ENCODE measurements at places on chromosomes 5 and 9.

- no peak for DNase-seq
Observed at GRCh38 chr5:105868038-105868780, 1802.5 kb downstream of the EFNA5 start.

DNA sequence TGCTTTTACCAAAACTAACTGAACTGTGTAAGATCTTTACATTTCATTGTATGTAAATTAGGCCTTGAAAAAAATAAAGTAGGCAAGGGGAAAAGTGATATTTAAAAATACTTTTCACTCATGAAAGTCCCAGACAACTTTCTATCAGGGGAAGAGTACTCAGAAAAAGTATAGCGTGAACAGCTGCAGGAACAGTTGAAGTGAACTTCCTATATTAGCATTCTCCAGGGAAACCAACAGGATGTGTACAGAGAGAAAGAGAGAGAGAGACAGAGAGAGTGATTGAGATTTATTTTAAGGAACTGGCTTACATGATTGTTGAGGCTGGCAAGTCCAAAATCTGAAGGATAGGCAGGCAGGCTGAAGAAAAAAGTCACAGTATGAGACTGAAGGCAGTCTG lies 42.0 kb downstream of the ERMP1 start:
- no peak for DNase-seq

DNA sequence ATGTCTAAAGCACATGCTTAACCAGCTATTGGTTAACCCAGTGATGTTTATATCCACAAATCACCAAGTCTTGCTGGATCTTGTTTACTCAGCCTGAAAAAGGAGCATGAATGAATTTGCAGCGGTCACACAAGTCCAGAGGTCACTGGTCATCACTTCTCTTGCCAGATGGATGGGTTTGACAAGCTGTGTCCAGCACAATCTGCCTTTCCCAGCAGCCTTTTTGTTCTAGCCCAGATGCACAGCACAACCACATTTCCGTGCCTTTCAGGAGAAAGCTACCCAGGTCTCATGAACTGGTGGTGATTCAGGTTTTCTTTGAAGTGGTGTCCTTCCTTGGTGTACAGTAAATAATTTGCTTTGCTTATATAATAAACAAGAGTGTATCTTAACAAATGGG lies 32.1 kb downstream of the TMEM252 start:
- no peak for DNase-seq

DNA sequence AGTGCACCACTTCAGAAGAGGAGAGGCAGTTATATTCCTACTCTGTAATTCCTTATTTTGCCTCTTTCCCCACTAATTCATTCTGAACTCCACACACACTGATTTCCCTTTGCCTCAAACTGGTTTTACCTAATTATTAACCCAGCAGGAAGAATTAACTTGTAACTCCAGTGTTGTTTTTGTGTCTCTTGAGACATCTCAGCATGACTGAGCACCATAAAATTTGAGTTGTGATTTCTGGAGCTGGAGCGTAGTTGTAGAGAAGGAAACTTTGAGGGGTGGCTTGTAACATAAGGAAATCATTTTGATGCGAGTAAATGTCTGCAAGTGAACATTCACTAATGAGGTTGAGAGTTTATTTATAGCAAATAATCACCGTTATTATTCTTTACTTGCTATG lies 265.2 kb downstream of the TMEM38B start:
- no peak for DNase-seq

GRCh38 chr5:112931473-112931872 lies 9.4 kb upstream of the REEP5 start:
- no peak for DNase-seq

DNA sequence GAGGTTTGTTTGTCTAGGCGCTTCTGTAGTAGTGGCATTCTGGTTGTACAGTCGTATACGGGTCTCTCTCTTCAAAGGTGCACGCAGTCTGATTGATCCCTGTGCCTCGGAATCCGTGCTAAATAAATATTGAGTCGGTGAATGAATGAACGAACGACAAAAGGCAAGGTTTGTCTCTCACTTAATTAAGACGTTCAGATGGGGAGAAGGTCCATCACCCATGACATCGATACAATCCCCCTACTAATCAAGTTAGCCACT lies 500 bp upstream of the CREBRF start:
- DNase-seq, result no peak

- no peak for DNase-seq
Observed at GRCh38 chr5:150779397-150780186, 1.0 kb downstream of the SMIM3 start.

- no peak for DNase-seq
Observed at GRCh38 chr9:121744002-121744686, 92.7 kb downstream of the DAB2IP start.

- DNase-seq, result no peak
Observed at GRCh38 chr5:33736510-33736909, 155.3 kb downstream of the ADAMTS12 start.

DNA sequence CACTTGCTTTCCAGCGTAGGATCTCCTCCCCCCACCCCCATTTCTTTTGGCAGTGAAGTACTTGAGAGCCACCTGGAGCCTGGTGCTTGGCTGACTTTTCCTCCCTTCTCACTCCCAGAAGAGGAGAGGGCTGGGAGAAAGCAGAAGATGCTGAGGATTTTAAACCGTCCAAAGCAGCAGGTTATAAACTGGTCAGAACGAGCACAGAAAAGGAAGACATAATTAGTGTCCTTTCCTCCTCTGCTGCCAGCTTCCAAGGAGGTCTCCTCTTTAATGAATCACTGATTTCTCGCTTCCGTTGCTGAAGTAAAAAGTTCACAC lies 563 bp upstream of the FGF10 start:
- DNase-seq, result no peak

DNA sequence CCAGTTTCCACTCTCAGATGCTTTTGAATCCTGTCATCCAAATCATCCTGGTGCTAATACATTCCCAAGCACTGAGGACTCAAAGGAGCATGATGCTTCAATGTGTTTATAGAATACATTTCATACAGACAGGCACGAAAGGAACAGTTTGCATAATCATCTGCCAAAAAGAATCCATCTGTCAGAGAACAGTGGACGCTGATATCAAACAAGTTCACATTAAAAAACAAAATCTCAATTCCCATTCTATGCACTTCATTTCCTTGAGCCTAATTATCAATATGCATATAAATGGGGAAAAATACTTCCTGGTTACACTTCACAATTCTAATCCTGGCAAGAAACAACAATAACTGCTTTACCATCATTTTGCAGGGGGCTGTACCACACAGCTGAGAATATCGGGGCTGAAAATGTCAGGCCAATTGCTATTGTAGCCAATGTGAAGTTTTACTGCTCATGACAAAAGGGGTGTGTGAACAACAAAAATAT lies 125.5 kb upstream of the FAM174A start:
- DNase-seq, result no peak

- no peak for DNase-seq
Observed at GRCh38 chr9:134186471-134187109, 22.2 kb upstream of the RNU6ATAC start.

DNA sequence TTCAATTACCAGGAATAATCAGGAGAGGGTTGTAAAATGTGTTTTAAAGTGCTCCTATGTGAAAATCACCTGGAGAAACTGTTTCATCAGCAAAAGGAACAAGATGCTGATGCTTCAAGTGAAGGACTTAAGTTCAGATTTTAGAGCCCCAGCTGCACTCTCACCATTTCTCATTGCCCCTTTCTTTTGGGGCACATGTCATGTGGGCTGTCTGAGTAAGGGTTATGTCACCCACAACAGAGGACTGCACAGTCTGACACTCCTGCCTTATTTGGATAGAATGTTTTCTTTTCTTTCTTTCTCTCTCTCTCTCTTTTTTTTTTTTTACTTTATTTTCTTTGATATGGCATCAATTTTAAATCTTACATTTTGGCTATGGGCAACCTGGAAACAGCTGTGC lies 204.1 kb upstream of the EFNA5 start:
- no peak for DNase-seq

DNA sequence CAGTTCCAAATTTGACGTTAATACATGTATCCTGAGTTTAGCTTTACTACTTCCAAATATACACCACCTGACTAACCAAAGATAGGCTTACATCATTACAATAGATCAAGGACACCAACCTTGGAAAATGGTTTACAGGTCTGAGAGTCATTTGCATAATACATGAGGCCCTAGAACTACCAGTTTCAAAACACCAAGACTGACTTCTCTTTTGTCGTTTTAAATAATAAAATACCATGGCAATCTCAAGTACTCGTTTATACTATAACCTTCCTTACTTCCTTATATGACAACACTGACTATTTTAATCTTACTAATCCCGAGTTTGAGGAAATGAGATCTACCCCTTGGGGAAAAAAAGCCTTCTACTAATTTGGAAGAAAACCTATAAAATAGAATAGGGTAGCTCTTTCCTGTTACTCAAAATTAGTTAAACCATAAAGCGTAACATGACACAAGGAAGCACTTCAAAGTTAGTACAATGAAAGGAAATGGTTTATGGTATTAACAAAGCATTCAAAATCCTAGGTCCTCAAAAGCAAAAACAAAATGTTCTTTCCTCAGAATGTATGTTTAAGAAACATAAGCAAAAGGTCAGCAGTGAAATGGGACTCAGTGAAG lies 42.1 kb downstream of the UBQLN1 start:
- no peak for DNase-seq

DNA sequence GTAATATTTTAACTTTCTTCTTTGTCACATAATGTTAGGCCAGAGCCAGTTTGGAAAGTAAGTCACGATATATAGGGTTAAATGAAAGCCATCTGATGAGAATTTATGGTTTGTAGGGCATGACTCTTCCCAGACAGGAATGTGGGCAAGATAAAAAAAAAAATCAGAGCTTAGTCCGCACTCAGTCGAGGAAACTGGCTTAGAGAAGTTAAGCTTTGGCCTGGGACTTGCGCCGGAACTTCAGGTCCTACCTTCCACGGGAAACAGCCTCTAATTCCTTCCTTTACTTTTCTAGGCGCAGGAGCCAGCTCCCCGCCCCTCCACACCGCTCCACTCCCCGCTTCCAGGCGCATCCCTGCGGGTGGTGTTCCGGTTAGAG lies 475 bp downstream of the DDX31 start:
- no peak for DNase-seq

DNA sequence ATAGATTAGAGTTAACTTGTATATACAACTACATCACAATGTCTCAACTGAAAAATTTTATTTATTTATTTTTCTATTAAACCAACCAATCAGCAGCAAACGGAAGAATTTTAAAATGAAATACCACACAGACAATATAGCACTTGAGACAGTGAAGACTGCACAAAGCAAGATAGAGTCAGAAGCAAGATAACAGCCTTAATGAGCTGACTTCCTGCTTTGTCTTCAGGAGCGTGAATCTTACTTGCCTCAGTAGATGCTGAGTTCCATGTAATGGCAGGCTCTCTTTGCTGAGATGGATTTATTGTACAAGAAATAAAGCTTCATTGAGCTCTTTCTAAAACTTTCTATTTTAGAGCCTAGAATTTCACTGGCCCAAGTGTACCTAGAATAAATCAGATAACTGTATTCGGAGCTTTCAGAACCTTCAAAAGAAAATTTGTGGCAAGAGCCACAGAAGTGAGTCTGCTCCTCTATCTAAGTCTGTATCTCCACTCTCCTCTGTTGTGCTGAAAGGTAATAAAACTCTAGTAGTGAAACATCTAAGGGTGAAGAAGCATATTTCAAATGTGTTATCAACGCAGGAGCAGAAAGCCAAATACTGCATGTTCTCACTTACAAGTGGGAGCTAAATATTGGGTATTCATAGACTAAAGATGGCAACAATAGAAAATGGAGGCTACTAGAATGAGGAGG lies 83.3 kb upstream of the ANKRD55 start:
- DNase-seq, result no peak

GRCh38 chr5:15373151-15373550 lies 126.8 kb upstream of the FBXL7 start:
- no peak for DNase-seq

DNA sequence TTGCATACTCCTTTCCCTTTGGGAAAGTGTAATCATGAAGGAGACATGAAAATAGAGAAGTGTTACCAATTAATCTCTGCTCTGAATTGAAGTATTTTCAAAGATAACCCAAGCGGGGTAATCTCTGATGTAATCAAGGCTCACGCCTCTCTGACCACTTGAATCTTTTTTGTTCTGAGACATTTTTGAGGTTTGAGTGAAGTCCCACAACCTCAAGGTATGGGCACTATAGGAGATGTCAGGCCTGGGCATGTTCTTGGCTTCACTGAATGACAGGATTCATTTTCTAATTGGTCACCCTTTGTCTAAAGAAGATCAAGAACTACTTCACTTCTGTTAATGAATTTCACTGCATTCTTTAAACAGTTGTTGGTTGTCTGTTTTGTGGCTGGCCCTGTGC lies 23.7 kb downstream of the ENHO start:
- DNase-seq, result no peak

DNA sequence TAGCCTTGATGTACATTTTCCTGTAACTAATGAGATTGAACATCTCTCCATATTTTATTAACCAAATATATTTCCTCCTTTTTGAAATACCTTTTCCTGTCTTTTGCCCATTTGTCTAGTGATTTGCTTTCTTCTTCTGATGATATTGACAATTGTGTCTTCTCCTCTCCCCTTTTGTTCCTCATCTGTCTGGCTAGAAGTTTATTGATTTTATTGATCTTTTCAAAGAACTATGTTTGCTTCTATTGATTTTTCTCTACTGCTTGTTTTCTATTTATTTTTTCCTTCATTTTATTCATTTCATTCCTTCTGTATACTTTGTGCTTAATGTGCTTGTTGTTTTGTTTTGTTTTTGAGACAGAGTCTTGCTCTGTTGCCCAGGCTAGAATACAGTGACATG lies 181.4 kb upstream of the SMIM23 start:
- no peak for DNase-seq

GRCh38 chr9:122016309-122016708 lies 76.8 kb downstream of the TTLL11 start:
- no peak for DNase-seq

DNA sequence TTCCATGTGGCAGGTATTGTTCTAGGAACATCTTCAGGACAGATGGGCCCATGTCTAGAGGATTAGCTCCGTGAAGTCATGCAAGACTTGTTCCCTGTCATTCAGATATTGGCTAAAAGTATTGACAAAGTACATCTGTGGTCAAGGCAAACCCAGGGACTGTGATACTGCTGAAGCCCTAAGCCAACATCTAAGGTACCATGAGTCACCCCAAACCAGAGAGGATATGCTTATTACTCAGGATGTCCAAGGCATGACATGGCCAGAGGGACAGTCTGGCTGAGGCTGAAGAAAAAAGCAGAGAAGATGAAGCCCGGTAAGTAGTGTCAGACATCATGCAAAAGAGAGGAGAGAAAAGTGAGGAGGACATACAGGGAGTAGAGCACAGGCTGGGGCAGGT lies 31.0 kb downstream of the HMHB1 start:
- no peak for DNase-seq

GRCh38 chr9:125428902-125429467 lies 167.4 kb downstream of the GAPVD1 start:
- no peak for DNase-seq

GRCh38 chr5:2298781-2299180 lies 416.1 kb upstream of the IRX4 start:
- no peak for DNase-seq

GRCh38 chr5:111639912-111640311 lies 117.1 kb downstream of the NREP start:
- no peak for DNase-seq
